ENCODE measurements at places on chromosomes 7 and 10.

- DNase-seq: no peak
Measured at GRCh38 chr7:52959336-52959735, 76.1 kb upstream of the POM121L12 start.

DNA sequence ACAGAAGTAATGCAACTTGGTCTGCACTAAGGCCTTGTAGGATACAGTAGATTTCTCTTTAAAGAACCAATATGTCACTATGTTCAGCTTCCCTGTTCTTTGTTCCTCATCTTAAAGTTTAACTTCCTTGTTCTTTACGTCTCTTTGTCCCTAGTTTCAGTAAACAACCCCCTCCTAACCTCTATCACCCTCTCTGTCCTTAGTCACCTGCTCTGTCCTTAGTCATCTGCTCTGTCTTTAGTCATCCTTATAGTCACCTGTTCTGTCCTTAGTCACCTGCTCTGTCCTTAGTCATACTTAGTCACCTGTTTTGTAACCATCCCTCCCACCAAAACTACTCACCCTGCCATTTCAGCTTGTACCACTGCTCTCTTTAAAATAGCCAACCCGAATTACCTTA, 144.6 kb upstream of the TMEM106B start:
- DNase-seq: no peak

- DNase-seq: no peak
Measured at GRCh38 chr7:28151965-28152364, 28.6 kb downstream of the JAZF1 start.

- DNase-seq: no peak
Measured at GRCh38 chr7:31938650-31939049, 131.6 kb downstream of the PDE1C start.

DNA sequence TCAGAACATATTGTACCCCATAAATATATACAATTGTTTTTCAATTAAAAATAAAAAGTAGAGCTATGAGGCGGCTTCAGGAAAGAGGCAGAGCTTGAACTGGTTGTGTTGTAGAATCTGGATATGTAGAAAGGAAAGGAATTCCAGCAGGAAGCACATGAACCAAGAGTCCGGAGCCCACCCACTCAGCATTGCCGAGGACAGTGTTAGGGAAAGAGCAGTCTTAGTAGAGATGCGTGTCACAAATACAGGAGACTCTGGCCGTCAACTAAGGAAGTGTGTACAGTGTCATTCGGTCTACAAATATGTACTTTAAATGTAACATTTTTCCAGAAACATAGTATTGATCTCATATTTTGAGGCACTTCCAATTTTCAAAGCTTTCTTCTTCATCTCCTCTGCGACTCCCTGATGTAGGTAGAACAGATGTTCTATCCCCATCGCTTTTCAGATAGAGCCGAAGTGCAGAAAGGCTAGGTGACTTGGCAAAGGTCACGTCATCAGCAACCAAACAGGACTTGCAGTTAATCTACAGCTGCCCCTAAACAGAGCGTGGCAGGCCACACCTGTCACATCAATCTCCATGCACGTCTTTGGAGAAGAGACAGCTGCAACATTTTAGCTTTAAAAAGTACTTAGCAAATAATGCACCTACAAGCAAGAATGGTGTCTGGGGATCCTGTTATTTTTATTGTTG, 25.3 kb upstream of the GJD4 start:
- DNase-seq: no peak

- no peak for DNase-seq
Measured at GRCh38 chr10:99430116-99430450, 341 bp downstream of the GOT1 start.

GRCh38 chr7:8120390-8121058, 141.4 kb downstream of the ICA1 start:
- DNase-seq: no peak

GRCh38 chr7:94056796-94057207, 52.6 kb upstream of the BET1 start:
- DNase-seq: no peak

- DNase-seq: no peak
Measured at GRCh38 chr10:105514106-105514505, 873.0 kb downstream of the SORCS3 start.

DNA sequence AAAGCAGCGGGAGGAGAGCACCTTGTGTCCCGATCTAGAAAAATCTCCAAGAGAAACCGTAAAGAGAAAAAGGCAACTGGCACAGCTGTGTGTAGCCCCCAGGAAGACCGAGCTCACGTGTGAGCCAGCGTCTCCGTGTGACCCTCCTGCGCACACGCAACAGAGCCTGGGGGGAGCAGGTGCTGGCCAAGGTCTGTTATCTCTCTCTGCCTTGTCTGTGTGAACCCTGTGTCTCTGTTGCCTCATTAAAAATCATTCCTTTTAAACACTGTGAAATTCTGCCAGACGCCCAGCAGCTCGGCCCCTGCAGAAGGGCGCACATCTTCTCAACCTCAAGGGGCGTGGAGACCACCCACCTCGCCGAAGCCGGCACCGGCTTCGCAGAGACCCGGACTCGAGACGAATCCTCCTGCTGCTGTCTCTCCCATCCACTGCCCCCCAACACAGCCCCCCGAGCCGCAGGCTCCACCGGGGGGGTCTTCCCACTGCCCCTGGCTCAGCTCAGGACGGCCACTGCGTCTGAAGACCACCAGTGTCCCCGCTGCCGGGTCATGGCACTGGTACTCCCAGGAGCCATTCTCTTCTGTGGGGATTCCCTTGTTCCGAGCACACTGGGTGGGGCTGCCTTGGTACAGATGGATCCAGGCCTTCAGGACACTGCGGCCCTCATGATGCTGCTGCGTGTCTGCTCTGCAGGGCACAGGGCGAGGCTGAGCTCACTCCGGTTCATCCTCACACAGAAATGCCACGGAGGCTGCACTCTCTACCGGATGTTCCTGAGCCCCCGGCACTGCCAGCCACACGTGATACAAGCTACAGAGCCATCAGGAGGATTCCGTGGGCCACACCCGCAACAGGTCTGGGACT, 94.3 kb upstream of the DNAAF5 start:
- DNase-seq: no peak

DNA sequence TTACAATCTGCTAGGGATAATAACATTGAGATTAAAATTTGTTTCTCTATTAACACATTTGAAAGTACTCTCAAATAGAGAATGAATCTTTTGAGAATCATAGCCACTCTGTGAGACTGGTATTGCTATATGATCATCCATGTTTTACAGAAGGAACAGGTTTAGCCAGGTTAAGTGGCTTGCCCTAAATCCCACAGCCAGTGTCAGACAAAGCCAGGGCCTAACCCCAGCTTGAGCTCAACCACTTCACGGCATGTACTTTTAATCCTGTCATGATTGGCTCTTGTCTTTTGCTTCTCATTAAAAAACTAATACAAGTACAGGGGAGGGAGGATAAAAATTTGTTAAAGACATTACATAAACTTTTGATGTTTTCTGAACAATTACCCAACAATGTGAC, 3.8 kb upstream of the ZNRF2 start:
- DNase-seq: no peak

- no peak for DNase-seq
Measured at GRCh38 chr10:43874984-43875383, 226.3 kb upstream of the ZNF32 start.

DNA sequence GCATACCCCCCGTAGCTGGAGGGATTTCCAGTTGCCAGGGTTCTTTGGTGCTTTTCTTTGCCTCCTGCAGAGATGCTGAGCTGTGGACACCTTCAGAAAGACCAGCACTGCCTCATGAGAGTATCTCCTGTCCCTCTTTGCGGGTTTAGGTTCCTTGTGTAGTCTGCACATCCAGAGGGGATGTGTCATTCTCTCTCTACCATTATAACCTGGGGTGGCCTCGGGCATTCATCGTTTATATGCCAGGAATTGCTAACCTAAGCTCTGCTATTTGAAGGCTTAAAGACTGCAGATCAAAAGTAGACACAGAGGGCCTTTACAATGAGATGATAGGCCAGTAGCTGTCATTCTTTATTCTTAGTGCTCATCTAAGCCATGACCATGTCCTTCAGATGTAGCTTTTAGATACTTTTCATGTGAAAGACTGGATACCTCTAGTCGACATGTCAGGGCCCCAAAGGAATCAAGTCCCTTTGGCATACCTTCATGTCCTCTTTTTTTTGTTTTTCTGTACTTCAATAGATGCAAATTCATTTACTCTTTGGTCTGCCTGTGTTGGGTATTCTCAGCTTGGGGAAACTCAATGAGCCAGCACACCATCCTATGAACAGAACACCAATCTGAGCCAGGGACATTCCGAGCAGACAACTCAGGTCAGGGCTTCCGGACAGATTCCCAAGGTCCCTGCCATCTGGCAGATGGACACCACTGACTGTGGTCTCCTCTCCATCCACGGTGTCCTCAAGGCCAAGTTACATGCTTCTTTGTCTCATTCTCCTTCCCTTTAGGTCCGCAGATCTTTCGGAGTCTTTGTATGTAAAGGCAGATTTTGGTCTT, 129.3 kb downstream of the NRF1 start:
- no peak for DNase-seq

GRCh38 chr10:60107308-60107976, 201.1 kb upstream of the CCDC6 start:
- no peak for DNase-seq
